NCI-H510A (cell line): ENCODE measurements at places on chromosomes 7 and 10.
A peak's percentile ranks its signal among the peaks of the same experiment; 100 is the strongest.

DNA sequence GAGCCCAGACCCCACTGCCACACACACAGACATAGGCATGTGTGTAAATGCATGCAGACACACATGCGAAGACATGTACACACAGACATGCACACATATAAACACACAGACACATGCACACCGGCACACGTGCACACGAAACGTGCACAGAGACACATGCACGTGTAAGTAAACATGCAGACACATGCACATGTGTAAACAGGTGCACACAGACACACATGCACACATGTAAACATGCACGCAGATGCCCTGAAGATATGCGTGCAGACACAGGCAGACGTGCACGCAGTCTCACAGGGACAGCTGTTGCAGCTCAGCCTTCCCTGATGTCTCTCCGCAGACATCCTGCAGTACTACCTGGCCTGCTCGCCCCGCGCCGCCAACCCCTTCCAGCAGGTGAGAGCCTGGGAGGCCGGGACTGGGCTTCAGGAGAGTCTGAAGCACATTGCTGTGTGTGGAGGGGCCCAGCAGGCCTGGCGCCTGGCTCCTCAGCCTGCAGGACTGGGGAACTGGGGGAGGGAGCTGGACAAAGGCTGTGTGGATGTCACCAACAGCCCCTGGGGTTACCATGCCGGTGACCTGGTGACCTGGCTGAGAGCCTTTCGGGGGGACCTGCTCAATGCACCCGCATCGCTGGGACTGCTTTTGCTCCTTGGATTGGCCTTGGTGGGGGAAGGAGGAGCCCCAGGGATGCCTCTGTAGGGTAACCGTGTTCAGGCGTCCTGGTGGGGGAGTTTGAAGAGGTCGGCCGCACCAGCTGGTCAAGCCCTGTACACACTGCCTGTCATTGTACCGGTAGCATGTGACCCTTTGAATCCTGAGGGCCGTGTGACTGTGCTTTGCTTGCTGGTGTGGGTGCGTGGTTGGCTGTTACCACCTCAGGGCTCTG is 20.3 kb downstream of the TTYH3 start:
- no peak for DNase-seq

DNA sequence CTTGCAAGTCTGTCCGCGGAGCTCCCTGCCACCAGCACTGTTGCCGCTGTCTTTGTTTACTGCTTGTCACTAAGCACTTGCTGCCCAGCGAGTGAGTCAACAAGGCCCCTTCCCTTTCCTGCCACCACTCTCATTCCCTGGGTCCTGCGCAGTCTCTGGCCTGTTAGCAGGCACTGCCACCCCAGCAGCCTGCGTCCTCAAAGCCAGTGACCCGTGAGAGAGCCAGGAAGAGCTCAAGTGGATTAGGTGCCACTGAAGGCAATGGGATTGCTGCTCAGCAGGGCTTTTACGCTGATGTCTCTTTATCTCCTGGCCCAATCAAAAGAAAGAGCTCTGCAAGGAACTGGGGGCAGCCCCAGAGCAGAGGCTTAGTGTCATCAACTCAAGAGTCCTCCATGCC is at the start of gene FRMPD2:
Gene FRMPD2, minus strand, starts transcription at position 61 of the 400 bp plus-strand sequence. CDS start 129 bp downstream, outside the sequence.
- peak; percentile 70 for DNase-seq

DNA sequence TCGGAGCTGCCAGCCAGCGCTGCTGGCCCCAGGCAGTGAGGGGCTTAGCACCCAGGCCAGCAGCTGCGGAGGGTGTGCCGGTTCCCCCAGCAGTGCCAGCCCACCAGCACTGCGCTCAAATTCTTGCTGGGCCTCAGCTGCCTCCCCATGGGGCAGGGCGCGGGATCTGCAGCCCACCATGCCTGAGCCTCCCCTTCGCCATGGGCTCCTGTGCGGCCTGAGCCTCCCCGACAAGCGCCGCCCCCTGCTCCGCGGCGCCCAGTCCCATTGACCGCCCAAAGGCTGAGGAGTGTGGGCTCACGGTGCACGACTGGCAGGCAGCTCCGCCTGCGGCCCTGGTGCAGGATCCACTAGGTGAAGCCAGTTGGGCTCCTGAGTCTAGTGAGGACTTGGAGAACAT is 525.0 kb downstream of the PTPRN2 start:
- DNase-seq, result no peak

- no peak for DNase-seq
These were observed 161.8 kb downstream of the ETV1 start for GRCh38 chr7:13827716-13828115.

DNA sequence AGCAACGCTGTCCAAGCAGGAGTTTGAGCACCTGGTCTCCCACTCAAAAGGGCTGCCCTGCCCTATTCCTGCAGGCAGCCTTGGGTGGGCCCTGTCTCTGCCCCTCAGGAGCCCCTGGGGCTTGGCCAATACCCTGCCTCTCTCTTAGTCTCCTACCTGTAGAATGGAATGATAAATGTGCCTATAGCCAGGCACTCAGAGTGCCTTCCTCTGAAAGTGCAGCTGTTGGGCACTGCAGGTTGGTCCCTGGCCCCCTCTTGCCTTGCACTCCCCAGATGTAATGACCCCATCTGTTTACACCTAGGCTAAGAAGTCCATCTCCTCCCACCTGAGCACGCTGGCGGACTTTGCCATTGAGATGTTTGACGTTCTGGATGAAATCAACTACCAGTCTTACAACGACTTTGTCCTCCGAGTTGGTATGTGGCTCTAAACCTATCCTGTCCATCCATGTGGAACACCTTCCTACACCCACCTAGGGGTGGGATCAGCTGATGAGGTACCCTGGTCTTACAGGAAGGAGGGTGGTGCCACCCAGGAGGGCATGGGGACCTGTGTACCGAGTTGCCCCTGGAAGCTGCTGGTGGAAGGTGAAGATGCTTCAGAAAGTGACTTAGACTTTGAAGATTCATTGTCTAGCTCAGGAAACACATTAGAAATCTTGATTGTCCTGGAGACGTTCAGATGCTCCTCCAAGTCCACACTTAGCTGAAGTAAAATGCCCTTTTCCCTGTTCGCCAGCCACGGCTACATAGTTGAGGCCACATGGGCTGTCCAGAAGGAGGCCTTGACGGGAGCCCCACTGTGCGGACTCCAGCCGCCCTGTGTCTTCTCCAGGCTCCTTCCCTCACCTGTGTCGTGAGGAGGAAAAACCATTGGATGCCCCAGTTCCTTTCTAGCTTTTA is 134.1 kb downstream of the ADCY1 start:
- no peak for DNase-seq

GRCh38 chr7:46772776-46773175 is 809.1 kb downstream of the TNS3 start:
- DNase-seq, result no peak

- no peak for DNase-seq
These were observed 11.4 kb upstream of the PTN start for GRCh38 chr7:137354961-137355360.

DNA sequence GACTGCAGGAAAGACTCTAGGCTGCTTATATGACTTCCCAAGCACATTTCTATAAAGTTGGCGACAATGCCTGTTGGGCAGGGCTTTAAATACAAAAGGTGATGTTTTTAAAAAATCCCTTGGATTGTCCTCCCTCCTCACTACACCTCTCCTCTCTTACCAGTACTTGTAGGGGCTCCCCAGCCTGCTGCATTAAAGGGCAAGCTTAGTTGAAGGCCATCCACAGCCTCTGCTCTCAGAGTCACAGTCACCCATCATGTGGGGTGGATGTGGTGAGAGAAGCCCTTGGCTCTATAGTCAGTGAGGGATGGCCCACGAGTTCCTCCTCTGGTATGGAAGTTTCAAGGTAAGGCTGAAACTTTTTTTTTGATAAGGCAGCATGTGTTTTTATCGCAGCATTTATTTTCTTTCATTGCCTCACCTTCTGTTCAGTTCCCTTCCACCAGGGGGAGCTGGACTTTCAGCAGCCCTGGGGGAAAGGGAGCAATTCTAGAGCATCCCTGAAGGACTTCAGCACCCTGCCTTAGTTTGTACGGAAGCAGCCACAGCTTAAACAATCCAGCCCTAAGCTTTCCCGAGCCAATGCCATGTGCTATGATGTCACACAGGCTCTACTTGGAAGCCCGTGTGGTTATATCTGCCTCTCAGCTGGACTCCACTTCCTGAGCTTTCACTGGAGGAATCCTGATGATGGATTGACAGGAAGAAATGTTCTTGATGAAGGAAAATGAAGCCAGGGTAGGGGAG is 131.9 kb downstream of the CALCR start:
- no peak for DNase-seq

DNA sequence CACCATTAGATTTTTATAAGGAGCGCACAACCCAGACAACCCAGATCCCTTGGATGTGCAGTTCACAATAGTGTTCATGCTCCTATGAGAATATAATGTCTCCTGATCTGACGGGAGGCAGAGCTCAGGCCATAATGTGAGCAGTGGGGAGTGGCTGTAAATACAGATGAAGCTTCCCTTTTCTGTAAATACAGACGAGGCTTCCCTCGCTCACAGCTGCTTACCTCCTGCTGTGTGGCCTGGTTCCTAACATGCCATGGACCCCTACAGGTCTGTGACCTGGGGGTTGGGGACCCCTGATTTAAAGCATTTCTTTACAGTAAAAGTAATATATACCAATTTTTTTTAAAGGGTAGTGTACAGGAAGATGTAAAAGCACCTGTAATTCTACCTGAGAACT is 33.2 kb downstream of the HELLS start:
- no peak for DNase-seq

DNA sequence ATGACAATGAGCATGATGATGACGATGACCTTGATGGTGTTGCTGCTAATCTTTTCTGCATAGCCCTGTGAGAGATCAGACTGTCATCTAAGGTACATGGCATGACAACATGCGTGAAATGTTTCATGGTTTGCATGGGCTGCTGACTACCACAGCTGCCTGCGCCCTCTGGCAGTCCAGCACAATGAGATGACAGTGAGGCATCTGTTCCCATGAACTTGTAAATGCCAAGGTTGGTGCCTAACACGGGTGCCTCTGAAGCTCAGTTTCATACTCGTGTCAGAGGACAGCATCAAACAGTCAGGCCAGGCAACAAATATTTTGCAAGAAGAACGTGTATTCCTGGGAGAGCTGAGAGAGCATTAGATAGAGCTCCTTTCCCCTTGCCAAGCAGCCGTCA is 122.0 kb upstream of the PRKCQ start:
- no peak for DNase-seq
